ENCODE measurements at places on chromosomes 1 and 21.

- DNase-seq, result no peak
Observed at GRCh38 chr1:219417610-219418009, 195.3 kb downstream of the ZC3H11B start.

DNA sequence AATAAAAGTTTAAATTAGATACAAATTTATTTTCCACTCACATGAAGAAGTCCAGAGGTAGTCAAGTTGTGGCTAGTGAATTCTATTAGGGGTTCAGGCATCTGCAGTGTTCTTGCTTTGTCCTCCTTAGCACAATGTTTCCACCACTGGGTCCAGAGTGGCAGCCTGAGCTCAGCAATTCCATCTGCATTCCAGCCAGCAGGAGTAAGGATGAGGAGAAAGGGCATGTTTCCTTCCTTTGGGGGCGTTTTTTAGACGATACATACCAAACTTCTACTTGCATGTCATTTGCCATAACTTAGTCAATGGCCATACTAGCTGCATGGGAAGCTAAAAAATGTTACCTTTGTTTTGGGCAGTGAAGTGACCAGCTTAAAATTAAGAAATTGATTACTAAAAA is 98.5 kb upstream of the VANGL1 start:
- DNase-seq, result no peak

GRCh38 chr1:167120899-167121298 is 27.0 kb downstream of the STYXL2 start:
- no peak for DNase-seq

DNA sequence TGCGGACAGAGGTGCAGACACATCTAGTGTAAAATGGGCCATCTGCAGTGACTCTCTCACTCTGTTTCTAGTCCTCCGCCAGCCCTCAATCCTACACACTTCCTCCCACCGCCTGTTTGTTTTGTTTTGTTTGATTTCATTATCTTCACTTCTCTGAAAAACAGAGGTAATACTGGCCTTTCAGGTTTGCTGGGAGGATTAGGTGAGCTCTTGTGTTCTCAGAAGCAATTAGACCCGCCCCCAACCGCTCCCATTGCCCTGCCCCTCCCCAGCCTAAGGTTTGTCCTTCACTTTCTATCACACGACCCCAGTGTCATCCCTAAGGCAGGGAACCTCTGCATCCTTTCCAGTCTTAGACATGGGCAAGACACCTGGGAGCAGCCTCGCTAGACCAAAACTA is 43.2 kb upstream of the TACSTD2 start:
- DNase-seq, result peak; percentile 7

DNA sequence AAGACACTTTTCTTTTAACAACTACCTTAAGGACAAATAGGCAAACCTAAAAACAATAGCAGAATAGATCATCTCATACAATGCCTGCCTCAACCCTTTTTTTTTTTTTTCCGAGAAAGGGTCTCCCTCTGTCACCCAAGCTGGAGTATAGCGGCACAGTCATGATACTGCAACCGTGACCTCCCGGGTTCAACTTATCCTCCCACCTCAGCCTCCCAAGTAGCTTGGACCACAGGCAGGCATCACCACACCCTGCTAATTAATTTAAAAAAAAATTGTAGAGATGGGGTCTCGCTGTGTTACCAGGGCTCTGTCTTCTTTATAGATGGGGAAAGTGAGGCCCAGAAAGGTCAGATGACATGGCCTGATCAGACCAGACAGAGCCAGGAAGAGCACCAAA is 7.9 kb downstream of the SH3BGRL3 start:
- DNase-seq, result no peak

- peak; percentile 59 for DNase-seq
Observed at GRCh38 chr21:24290151-24290833, 1317.0 kb downstream of the MRPL39 start.

DNA sequence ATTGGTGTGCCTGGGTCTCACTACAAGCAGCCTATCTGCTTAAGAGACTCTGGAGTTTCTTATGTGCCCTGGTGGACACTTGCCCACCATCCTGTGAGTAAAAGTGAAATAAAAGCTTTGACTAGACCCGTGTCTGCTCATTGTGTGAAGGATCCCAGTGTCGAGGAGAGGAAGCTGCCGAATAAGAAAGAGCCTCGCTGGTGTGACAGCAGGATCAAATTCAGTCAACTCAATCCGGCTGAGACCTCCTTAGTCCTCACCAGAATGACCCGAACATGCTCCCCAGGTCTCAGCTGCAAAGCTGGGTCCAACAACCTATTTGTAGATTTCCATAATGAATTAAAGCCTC is 14.8 kb downstream of the CD2 start:
- DNase-seq, result no peak

DNA sequence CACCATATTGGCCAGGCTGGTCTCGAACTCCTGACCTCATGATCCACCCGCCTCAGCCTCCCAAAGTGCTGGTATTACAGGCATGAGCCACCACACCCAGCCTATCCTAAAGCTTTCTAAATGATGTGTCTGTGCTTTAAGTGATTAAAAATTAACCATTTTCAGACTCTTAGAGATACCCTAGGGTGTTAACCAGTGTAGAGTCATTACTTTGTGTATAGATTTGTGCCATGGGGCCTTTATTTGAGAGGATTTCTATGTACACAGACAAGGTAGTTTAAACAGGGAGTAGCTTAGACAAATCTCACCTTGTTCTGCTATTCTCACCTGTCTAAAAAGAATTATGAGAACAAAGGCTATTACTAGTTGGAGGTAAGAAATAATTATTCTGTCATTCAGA is 12.7 kb upstream of the PLEKHM2 start:
- DNase-seq, result no peak

DNA sequence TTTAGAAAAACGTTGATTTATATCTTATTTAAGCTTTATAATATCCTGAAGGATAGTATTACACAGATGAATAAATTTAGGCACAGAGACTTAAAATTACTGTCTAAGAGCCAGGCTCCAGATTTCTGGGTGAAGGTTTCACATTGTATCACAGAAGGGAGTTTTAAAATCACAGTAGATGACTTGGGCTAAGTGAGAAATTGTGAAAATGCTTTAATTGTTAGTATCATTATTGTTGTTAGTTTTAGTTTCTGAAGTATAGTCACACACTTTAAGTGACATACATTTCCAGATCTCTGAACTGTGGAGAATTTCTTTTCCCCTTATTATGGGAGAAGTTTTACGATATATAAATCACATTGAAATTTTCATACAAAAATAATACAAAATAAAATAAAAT is 83.5 kb downstream of the NDUFS5 start:
- no peak for DNase-seq

DNA sequence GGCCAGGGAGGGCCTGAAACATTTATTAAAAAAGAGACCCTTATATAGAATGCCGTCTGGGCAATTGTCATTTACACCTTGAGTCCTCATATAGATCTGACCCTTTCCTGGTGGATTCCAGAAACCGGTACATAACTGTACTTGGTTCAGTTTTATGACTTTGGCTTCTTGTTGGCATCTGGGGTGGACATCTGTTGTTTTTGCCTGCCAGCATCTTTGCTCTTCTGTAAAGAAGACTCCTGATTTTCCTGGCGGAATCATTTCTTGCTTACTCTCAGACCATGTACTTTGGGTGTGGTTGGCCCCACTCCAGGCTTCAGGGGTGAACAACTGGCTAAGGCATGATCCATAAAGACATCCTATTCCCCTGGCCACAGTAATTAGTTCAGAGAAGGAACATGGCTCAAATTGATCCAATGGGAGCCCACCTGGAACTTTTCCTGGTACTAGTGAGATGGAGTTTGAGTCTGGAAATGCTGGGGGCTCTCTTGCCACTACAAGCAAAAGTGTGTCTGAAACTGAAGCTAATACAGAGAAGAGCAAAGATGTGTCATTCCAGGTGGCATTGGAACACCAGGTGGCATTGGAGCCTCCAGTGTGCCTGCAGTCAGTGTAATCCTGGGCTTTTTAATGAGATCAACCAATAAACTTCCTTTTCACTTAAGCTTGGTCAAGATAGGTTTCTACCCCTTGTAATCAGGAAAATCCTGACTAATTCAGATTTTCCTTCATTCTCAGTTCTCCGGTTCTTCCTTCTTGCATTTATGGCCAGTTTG is 332.5 kb upstream of the CAMK1G start:
- peak; percentile 65 for DNase-seq

- no peak for DNase-seq
Observed at GRCh38 chr1:31593136-31593665, 16.9 kb downstream of the TINAGL1 start.

GRCh38 chr1:109091839-109092193 is 1.3 kb downstream of the TMEM167B start:
- DNase-seq, result no peak

- no peak for DNase-seq
Observed at GRCh38 chr1:177164380-177165068, at the start of gene ASTN1. Gene ASTN1 (minus strand): TSS chr1:177164712. CDS start chr1:177164676, 36 bp downstream.

GRCh38 chr1:87132284-87132870 is 196.3 kb upstream of the LMO4 start:
- DNase-seq, result no peak

DNA sequence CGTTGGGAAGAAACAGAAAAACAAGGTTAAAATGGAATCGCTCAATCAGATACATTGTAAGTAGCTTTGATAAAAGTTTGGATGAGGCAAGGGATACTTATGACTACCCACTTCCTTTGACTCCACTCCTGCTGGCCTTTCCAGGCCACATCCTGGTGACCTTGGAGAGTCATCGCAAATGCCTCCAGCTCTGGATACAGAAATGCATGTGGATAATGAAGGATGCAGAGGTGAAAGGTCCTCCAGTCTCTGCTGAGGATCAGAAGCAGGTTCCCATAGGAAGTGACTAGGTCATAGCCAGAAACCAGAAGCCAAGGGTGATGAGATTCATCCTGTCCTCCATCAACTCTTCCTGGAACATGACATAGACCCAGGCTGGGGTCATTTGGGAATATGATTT is 6.2 kb upstream of the CAMK1G start:
- DNase-seq, result no peak

GRCh38 chr1:37473431-37474045 is 842 bp upstream of the ZC3H12A start:
- no peak for DNase-seq

GRCh38 chr1:183164340-183164739 is 21.7 kb upstream of the LAMC2 start:
- no peak for DNase-seq

DNA sequence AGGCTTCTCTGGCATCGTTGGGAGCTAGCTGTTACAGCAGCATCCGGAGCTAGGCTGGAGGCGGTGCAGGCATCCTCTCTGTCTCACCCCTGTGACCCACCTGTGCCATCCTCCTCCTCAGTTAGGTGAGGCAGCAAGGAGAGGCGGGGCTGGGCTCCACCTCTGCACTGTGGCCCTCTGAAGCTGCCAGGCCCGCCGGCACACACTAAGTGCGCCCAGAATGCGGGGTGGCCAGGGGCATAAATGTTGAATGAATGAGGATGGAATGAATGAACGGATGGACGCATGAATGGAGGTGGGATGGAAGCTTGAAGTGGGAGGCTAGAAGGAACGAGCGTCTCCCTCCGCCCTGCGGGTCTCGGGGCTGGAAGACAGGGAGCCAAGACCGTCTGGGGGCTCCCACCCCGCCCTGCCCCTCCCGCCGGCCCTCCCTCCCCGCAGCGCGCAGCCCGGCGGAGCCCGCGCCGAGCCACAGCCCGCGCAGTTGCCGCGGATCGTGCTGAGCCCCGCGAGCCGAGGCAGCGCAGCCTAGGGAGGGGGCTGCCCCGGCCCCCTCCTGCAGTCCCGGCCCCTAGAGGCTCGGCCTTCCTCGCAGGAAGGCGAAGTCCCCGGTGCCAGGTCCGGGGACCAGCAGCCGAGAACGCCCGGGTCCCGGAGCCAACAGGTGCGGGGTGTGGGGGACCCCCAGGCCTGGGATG is at the start of gene HCRTR1:
TSS of gene HCRTR1 (plus strand) at position 472 of the 698 bp plus-strand sequence. CDS start 1,504 bp downstream, outside the sequence.
- no peak for DNase-seq

- no peak for DNase-seq
Observed at GRCh38 chr21:42513151-42513984, at the start of gene SLC37A1. Gene SLC37A1 (plus strand): TSS chr21:42513852. CDS start chr21:42518455, 4,603 bp downstream.

- no peak for DNase-seq
Observed at GRCh38 chr1:38950553-38950952, 8.9 kb upstream of the RHBDL2 start.

GRCh38 chr1:245500546-245500945 is 345.8 kb downstream of the KIF26B start:
- DNase-seq, result no peak

DNA sequence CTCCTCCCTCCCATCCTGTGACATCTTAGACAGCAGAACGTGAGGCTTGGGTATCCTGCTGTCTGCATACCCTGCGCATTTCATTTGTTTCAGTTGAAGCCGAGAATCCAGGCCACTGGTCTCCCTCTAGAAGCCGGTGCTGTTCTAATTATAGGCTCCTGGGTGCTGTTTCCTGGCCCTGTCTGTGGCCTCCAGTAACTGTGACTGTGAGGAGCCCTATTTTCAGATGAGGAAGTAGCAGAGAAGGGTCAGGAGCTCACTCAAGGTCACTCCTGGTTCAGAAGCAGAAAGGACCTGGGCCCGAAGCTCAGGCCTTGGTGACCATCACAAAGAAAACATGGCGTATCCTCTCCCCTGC is 24.0 kb downstream of the COQ8A start:
- DNase-seq, result no peak

- no peak for DNase-seq
Observed at GRCh38 chr1:158035976-158036583, 42.6 kb downstream of the KIRREL1 start.

DNA sequence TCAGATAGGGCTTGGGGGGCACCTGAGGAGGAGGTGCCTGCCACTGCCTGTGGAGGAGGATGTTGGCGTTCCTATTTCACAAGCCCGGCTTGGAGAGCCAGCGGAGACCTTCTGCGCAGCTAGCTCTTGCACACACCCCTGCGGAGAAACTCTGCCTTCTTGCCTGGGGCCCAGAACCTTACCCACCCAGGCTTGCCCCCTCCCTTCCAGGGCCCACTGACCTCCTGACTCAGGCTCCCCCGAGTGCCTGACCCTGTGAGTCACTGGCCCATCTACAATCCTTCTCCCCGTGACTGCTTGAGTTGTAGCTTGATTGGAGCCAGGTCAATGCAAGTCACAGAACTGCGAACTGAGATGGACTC is 3.4 kb downstream of the HES2 start:
- DNase-seq, result no peak

DNA sequence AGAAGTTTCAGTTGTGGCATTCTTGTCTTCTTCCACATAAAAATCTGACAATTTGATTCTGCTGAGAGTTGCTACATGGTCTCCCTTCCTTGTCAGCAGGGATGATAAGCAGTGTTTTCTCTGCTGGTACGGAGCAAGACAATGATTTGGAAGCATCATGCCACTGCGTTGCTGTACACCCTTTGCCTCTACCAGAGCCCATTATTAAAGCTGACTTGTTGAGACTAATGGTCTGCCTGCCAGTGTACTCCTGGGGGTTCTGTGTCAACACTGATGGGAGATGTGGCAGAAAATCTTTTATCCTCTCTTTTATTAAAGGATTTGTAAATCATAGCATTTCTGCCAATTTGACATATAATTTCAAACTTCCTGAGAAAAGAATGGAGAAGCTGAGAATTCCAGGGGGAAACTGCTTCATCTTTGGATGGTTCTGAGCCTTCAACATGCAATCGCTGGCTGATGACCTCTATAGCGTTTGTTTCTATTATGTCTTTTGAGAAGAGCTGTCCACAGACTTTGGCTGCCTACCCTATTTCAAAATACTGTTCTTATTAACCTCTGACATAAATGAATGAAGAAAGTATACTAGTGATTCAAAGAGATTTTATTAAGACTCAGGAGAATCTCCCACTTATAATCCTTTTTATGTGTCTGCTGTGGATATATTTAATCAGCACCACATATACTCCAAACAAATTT is 47.9 kb upstream of the DYNLT5 start:
- DNase-seq, result no peak

All from NCI-H2171 treated with DMSO at 0.1 percent for 48 hours (cell line).